ENCODE measurements at places on chromosomes 2 and 18.

DNA sequence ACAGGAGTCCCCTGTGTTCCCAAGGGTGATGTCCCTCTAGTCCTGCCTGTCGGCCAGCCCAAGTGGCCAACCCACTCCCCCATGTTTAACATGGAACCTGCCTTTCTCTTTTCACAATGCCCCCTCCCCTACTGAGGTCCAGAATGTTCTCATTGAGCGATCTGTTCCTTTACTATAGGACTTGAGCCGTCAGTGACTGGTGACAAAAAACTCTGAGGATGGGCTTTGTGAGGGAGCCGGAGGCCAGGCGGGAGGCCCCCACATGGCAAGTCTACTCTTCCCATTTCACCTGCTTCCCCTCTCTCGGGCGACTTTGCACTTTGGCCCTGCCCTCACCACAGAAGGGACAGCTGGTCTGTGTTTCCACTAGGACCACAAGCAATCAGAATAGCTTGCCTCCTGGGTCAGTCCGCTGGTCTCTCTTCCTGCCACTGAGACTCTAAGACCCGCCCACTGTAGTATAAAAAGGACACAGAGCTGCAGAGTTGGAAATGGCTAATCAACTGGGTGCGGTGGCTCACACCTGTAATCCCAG lies 146.5 kb upstream of the RAB12 start:
- no peak for DNase-seq

GRCh38 chr2:69774984-69775982 lies 33.3 kb downstream of the ANXA4 start:
- DNase-seq = no peak

DNA sequence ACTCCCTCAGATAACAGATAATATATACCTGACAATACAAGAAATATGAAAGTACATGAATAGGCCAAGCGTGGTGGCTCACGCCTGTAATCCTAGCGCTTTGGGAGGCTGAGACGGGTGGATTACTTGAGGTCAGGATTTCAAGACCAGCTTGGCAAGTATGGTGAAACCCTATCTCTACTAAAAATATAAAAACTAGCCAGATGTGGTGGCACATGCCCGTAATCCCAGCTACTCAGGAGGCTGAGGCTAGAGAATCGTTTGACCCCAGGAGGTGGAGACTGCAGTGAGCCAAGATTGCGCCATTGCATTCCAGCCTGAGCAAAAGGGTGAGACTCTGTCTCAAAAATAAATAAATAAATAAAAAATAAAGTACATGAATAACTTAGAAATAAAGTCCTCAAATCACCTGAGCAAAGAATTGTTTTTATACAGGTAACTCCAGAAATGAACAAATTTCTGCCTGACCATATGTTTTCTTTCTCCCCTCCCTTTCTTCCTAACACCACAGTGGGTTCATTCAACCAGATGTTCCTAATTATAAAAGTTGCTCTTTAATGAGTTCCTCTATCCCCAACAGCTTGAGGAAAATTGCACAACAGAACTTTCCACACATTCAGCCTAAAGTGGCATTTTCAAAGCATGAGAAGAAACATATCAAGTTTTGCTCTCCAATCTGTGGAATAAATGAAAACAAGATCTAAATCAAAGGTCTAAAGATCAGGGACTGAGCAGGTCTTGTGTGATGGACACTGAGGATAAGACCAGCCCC lies 33.6 kb upstream of the AP1S3 start:
- no peak for DNase-seq

DNA sequence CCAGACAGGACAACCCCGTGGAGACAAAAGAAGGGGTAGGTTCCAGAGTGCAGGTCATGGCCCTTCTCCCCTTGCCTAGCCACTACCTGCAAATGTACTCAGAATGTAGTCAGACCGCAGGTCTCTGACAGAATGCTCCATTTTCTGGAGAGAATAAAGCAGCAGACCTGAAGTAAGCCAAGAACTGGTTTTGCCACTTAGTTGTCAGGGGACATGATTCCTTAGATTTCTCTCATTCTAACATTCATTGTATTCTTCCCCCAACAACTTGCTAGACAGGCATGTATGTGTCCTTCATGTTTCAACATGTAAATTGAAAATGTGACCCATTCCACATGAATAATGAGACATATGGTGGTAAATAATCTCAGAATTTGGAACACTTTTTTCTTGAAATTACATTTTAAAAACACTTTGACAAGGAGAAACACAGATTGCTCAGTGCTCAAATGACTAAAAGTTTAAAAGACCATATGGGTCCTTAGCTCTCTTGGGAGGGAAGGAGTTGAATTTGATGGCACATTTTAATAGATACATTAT lies 142.4 kb downstream of the CCBE1 start:
- no peak for DNase-seq

DNA sequence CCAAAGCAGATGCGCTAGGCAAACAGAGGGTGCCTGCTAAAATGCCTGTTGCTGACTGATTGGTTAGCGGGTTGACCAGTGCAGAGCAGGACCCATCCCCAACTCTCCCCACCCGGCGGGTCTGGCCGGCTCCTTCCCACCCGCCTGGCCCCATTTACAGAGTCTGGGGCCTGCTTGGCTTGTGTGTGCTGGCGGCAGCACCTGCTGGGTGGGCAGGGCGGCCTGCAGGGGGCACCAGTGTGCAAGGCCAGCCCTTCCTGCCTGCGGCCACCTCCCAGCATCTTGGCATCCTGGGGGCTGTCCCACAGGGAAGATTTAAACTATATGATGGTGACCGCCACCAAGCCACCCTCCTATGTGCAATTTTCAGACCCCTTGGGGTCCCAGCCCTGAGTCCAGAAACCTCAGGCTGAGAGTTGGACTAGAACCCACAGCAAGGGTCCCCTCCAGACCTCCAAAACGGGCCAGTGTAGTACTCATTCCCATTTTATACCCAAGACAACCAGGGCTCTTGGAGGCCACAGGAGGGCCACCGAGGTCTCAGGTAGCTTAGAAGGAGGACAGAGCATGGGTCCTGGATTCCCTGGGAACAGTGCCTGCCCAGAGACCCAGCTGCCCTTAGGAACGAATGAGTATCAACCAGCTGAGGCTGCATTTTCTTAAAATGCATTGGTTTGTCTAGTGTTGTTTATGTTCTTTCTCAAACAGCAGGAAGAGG lies 173.6 kb downstream of the SMAD7 start:
- peak; percentile 67 for DNase-seq

DNA sequence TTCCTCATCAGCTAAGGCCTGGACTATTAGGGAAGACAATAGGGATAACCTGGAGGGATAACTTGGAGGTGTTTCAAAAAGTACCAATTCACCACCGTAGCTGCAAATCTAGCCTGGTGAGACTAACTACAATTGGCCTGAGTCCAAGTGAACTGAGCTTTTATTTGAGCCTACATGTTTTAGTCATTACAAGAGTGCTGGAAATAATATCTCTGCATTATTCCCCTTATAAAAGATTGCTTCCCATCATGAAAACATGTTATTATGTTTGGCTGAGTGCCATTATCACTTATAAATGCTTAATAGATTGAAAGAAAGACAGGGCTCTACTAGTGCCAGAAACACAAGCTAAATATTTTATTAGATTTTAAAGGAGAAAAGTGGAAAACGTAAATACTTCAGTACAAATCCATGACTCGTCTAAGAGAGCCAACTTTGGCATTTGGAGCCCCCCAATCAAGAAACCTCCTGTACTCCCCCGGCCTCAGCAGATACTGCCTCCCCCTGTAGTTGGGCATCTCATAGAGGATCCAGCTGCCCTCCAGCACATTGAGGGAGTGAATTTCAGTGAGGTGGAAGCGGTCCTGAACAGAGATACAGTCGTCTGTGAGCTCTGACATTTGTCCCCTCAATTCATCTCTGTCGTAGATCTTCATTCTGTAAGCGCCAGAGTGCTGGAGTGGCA lies 3.6 kb downstream of the CRYGB start:
- DNase-seq = no peak

- DNase-seq = no peak
Measured at GRCh38 chr2:175310813-175311504, 129.4 kb upstream of the ATP5MC3 start.

DNA sequence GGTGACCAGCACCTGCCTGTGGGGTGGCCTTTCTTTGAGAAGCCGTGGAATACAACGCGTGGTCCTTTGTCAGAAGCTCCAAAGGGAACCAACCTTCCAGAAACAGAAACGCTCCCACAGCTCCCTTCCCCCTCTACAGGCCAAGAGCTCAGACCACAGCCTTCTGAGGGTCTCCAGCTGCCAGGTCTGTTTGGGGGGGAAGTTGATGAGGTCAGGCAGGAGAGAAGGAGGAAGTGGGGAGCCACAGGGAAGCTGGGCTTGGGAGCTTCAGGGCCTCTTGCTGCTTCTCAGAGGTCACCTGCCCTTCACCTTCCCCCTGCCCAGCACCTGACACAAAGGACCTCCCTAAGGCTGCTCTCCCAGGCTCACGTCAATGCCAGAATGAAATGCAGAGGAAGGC lies 287.7 kb upstream of the ID2 start:
- DNase-seq = no peak

Data from memory B cell (primary cell).